Heart right ventricle (tissue), 16 donors: ENCODE measurements at places on chromosomes 4 and X. TPM values are rescaled to one million over a fixed set of nuclear protein-coding genes. Genes with fewer than 3 reads are reported as not detected.

Gene IGFBP7
- polyA plus RNA-seq: 876 TPM

Gene WDFY3
- 4.9 TPM for polyA plus RNA-seq

Gene PLAC1
- polyA plus RNA-seq: not detected

Gene PDCL2
- polyA plus RNA-seq: not detected

GRCh38 chrX:134693644-134694043 lies 35.4 kb upstream of the PLAC1 start:
- DNase-seq: no peak
